ENCODE measurements at places on chromosomes 7 and 10.
A peak's percentile ranks its signal among the peaks of the same experiment; 100 is the strongest.

- no peak for DNase-seq
Observed at GRCh38 chr10:122122493-122122892, 133.5 kb downstream of the TACC2 start.

GRCh38 chr10:109215291-109216075 is 707.8 kb downstream of the XPNPEP1 start:
- no peak for DNase-seq

DNA sequence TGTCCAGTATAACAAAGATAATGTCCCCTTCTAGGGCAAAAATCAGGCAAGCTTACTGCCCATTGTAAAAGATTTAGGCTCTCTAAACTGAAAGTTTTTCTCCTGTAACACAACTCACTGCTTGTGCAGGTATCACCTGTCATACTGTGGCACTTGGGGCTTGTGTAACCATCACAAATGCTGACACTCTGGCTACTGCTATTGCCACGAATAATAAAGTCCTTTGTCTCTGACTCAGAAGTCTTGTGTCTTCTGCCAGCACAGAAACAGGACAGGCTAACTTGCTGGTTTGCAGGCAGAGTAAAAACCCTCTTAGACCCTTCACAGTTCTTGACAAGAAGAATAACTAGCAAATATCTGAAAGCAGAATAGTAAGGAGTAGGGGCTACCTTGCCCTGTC is 273.9 kb downstream of the RPS24 start:
- DNase-seq = no peak

DNA sequence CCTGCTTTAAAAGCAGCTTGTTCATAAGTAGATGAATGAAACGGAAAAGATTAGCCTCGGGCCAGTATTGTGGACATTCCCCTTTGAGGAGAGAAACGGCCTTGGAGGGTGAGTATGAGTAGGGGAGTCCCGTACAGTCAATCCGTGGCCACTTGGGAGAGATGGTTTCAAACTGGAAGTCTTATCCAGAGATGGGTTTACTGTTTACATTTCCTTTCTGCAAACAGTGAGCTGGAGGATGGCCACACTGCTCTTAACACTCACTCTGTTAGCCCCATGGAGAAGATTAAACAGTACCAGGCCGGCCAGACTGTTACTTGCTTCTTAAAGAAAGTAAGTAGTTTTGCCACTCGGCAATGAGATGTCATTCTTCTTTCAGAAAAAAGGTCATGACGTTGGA is 20.3 kb downstream of the CALHM2 start:
- no peak for DNase-seq

DNA sequence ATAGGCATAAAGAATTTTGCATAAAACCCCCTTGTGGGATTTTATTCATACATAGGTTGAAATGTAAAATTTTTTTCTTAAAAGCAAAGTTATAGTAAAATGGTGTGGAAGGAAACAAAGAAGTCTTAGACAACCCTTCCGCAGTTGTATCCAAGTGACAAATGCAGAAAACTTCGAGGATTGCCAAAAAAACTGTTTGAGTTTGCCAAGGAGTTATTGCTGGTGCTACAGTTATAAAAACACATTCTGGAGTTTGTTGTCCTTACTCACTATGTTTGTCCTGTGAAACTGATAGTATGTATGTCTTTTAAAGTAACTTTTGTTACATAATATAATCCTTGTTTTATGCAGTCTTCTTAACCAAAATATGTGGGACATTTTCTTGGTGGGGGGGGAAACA is 120.3 kb downstream of the FOXP2 start:
- no peak for DNase-seq

- peak; percentile 51 for DNase-seq
Observed at GRCh38 chr10:75187961-75188426, 22.6 kb upstream of the VDAC2 start.

DNA sequence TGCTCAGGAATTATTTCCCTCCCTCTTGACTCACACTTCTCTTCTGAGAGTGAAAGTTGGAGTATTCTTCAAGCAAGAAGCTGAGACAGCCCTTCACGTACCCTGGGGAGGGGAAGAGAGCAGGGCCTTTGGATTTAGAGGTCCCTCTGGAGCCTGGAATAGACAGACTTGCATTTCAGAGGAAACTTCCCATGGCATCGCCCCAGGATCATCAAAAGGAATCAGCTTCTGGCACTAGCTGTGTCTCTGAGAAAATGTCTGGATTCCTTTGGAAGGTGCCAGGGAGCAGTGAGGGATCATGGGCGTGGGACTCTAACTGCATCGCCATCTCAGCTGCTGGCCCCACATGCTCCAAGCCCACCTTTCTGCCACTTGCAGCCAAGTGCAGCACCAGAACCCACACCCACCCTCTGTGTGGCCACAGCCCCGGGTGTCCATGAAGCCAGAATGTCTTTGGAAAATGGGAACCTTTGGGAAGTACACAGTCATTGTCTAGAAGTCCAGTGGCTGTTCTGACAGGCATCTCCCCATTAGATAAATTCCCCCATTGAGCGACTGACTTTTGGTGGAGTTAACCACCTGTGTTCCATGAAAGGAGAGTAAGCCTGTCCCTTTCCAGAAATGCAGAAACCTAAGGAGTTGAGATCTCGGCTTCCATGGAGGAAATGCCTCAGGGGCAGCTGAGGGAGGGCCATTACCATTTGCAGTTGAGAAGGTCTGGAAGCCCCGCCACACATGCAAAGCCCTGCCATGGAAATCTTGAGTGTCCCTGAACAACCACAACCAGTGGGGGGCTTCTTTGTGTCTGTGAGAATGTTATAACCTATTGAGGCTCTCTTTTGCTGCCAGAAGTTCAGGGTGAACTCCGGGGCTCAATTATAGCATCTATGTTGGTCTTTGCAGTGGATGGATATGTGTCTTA is 57.8 kb upstream of the GDF10 start:
- DNase-seq = no peak

DNA sequence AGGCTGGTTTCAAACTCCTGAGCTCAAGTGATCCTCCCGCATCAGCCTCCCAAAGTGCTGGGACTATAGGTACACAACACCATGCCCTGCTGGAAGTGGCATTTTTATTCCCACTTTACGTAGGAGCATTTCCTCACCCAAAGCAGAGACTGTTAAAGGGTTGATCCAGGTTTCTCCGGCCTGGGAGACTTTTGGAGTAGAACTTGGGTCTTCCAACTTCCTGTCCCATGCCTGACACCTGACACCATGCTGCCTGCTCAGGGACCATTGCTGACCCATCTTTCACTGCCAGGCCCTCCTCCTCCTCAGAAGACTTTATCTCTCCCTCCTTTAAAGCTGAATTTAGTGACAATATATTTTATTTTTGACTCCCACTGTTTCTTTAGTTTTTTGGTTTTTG is 302.0 kb upstream of the LYZL1 start:
- DNase-seq = no peak

GRCh38 chr10:131312478-131312836 is 936 bp upstream of the TCERG1L start:
- DNase-seq = peak; percentile 56

GRCh38 chr10:68795886-68796532 is 31.3 kb upstream of the STOX1 start:
- DNase-seq = no peak

- DNase-seq = no peak
Observed at GRCh38 chr7:81349044-81349443, 420.8 kb downstream of the HGF start.

- DNase-seq = no peak
Observed at GRCh38 chr7:150967349-150967748, 10.8 kb downstream of the KCNH2 start.

DNA sequence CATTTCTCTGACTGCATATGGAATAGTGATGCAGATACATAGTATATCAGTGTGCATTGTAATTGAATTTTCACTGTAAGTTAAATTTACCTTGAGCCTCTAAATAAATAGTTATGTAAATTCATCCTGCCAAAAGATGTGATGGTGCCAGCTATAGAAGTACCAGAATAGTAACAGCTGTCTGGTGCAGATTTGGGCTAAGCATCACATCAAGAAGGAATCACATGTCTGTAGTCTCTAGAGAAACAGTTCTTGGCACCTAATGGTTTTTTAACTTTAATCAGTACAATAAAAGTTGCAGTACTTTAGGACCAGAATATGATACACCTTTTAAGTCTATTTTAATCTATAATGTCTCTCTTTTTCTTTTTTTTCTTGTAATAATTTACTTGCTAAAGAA is 17.4 kb downstream of the PLEKHA1 start:
- DNase-seq = no peak

DNA sequence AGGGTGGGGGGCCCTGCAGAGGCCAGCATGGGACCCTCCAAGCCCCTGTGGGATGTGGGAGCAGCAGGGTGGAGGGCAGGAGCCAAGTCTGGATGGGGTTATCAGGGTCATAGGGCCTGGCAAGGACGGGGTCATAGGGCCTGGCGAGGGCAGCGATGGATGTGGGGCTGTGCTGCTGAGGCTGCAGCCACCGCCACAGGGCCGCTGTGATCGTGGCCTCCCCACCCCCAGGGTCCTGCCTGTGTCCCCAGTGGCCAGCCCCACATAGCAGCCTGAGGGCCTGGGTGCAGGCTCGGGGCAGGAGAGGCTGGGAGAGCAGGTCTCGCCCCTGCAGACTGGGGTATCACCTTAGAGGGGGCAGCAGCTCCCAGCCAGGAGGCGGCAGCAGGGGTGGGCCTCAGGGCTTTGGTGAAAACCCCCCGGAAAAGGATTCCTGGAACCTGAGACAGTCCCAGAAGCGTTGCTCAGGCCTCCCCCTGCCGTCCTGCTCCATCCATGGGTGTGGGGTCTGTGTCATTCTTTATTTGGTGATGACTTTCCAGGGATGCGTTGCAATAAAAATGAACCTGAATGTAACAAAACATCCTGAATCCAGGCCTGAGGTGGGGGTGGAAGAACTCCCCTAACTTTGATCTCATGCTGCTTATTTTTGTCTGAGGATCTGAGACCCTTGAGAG is 107.3 kb upstream of the SHH start:
- no peak for DNase-seq

- no peak for DNase-seq
Observed at GRCh38 chr10:29078919-29079318, 210.0 kb upstream of the LYZL1 start.

DNA sequence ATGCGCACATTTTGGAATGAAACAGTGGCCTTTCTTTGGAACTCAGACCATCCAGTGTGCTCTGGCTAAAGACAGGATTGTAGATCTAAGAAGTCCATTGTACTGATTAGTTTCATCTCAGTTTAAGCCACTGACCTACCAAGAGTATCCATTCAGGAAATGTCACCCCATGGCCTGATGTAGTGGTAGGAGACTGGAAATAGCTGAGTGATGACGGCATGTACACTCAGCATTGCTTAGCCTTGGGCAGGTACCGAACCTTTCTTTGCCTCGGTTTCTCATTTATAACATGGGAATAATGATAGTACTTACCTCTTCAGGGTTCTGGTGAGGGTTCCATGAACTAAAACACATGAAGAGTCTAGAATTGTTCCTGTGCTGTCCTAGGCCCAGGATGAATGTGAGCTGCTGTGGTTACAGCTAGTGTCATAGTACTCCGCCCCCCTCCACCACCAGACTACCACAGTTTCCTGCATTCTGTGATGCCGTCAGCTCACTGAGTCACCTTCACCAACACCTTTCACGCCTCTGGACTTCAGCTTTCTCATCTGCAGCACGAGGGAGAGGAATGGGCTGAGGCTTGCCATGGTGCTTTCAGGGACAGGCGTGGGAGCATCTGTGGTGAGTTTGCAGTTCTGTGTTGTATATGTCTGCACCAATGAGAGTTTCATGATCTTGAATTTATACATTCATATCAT is 484.0 kb upstream of the GALNT17 start:
- DNase-seq = no peak

- no peak for DNase-seq
Observed at GRCh38 chr10:78358982-78359381, 325.3 kb downstream of the RPS24 start.

DNA sequence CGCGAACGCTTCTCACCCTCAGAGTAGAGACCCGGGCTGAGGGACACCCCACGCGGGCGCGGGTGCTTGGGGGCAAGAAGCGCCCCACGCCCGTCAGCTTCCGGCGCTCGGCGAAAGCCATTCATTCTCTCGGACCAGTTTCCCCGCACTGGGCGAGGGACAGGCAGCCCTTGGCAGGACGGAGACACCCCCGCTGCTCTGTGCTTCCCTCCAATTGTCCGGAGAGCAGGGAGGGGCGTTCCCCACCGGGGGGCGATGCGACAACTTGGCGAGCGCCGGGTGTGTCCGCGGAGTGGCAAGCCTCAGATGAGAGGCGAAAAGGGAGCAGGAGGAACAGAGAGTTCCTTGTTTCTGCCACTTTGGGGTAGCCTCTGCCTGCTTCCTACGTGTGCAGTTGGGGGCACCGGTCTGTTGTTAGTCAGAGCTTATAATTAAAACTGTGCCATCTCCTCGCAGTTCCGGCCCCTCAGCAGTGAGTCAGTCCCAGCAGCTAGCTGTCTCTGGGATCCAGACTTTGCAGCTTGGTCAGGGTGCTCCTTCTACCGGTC is 1.7 kb downstream of the GPR158 start:
- no peak for DNase-seq

DNA sequence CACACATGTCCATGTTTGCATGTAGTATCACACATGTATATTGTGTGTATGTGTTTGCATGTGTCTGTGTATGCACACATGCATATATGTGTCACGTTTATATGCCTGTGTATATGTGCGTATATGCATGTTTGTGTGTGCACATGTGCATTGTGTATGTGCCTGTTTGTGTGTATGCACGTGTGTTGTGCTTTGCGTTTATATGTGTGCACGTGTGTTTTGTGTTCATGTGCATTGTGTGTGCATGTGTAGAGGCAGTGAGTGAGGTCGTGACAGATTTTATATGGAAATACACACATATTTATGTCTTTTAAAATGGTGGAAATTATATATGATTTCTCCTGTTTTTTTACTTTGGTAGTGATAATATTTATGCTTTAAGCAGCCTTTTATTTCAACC is 41.2 kb downstream of the ADARB2 start:
- DNase-seq = no peak

DNA sequence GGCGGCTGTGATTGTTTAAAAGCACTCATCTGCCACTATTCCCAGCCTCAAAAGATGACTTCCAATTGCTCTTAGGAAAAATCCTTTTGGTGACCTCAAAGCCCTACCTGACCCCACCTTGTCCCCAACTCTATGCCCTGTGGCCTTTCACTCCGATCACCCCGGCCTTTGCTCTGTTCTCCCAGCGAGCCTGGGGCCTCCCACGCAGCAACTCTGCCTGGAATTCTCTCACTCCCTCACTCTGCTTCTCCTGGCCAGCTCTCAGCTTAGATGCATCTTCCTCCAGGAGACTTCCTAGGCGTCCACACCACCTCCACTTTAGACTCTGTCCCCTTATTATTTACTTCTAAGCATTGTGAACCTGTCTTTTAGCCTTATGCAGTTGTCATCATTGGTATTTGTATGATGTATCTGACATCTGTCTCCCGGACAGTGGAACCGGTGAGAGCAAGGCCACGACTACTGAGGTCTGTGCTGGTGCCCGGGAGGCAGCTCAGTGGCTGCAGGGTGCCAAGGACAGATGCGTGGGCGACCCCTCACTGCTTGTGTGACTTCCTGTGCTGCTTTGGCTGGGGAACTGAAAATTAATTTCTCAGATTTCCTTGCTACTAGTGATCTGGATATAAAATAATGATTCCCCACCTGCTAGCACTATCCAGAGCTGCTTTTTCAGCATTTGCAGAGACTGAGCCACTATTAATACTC is 63.0 kb downstream of the PIP4K2A start:
- DNase-seq = no peak

All from NCI-H526 (cell line).